ENCODE measurements at places on chromosomes 2 and 18.

DNA sequence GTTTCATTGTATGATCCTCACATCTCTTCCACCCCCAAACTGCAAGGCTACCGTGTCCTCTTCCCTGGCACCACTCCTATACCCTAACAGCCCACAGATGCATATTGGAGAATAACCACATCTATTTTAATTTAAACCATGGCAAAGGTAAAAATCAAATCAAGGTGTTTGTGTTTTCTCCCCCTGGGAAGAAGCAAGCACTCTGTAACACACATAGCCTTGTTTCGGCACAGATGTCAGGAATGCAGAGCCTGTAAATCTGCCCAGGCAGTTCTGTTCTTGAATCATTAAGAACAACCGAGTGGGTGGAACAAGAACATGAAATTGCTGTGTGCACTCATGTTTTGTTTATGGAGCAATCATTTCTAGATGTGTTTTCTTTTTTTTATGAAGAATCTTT, 6.8 kb upstream of the COX7A2L start:
- no peak for DNase-seq

- DNase-seq: no peak
Measured at GRCh38 chr2:24225499-24226242, 50.8 kb downstream of the FAM228A start.

- DNase-seq: no peak
Measured at GRCh38 chr2:33496726-33497125, 20.3 kb downstream of the RASGRP3 start.

DNA sequence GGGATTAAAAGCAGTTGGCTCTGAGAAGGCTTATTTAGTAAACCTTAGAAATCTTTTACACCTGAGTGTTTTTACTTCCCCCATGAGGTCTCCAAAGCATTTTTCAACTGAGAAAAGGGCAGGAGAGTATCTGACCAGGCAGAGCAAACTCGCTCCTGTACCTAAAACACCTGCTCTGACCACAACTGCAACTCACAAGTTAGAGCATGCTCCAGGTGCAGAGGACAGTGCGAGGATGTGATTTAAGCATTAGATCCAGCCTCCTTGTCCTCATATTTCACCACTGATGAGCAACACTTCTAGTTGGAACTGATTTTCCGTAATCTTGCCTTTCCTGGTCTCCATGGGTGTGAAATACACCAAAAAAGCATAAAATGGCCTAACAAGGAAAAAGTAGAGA, 34.5 kb upstream of the TBC1D8 start:
- no peak for DNase-seq

DNA sequence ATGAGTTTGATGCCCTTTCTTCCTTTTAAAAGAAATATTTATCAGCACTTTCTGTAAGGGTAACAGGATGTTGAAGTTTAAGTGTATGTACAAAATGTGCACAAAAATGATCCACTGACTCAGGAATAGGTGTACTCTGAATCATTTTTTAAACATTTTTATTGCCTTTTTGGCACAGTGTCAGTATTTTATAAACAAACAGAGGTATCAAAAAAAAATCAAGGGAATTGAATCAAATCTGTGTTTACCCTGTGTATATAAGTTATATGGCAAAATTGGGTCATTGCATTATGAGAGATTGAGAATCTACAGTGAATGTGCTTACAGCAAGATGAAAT, 513.9 kb upstream of the NETO1 start:
- no peak for DNase-seq

- no peak for DNase-seq
Measured at GRCh38 chr2:167209784-167210183, 321.5 kb downstream of the XIRP2 start.
